EL (cell line): ENCODE measurements at places on chromosomes 6 and 20.

DNA sequence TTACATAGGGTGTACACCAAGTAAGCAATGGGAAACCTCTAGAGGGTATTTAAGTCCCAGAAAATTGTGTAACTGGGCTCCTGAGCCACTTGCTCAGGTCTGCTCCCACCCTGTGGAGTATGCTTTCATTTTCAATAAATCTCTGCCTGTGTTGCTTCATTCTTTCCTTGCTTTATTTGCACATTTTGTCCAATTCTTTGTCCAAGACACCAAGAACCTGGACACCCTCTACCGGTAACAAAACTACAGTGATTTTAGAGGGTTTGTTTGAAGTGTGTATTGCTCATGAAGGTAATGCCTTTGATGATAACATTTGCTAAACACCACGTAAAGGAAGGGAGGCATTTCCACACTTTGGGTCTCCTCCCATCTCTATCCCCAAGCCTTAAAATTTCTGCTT lies 46.2 kb downstream of the MYB start:
- DNase-seq: no peak

- no peak for DNase-seq
Measured at GRCh38 chr6:112441607-112442006, 94.5 kb downstream of the RFPL4B start.

GRCh38 chr20:38447931-38448675 lies 13.0 kb upstream of the SNHG17 start:
- DNase-seq: no peak

DNA sequence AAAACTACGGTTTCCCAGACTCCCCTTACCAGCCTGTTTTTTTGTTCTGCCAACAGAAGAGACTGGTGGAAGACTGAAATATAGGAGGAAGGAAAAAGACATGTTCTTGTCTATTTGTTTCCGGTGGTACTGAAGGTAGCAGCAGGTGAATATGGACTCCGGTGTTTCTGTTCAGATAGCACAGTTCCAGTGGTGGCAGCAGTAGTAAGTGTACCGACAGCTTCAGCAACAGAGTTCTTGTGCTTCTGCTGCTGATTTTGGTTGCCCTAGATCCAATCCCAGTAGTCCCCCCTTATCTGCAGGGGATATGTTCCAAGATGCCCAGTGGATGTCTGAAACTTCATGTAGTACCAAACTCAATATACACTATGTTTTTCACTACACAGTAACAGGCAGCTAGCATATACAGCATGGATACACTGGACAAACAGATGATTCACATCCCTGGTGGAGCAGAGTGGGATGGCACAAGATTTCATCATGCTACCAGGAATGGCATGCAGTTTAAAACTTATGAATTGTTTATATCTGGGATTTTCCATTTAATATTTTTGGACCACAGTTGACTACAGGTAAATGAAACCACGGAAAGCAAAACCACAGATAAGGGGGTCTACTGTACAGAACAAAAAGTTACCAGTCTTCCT lies 301.8 kb downstream of the BTBD9 start:
- DNase-seq: peak; percentile 78

- DNase-seq: peak; percentile 32
Measured at GRCh38 chr6:122322824-122323223, 76.6 kb upstream of the HSF2 start.

DNA sequence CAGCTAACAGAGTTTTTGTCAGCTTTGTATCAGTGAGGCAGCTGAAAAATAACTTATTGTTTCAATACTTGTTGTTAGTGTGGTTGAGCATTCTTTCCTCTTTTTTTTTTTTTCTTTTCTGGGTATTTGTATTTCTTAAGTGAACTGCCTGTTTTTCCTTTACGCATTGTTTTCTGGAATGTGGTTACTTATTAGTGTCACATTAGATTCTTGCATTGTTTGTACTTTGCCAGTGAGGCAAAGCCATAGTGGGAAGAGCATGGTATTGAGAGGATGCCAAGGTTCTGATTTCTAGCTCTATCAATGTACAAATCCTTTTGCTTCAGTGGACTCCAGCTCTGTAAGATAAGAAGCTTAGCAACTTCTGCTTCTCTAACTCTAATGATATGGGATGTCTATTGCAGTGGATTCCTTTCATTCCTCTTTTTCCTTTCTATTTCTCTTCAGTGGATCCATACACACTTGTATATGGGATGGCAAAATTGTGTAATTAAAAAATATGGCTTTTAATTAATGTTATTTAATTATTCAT lies 3.9 kb downstream of the CDKAL1 start:
- DNase-seq: no peak

GRCh38 chr6:40509716-40510260 lies 77.4 kb downstream of the LRFN2 start:
- no peak for DNase-seq

GRCh38 chr20:53943522-53944291 lies 126.7 kb downstream of the BCAS1 start:
- peak; percentile 53 for DNase-seq

DNA sequence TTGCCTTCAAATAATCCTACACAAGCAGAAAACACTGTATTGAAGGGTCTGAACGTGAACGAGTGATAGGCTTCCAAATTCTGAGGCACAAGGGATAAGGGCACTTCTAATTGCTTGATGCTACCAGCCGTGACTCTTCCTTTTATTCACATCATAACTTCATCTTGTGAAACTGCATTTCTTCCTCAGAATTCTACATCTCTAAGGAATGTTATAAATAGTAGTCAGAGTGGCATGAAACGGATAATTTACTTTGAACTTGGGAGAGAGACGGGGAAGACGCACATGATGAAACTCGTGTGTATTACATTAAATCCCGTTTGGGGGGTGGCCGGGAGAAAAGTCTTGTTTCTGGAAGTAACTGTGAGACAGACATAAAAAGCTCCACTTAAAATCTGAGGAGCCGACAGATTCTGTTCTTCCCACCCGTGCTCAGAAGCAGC lies 754 bp downstream of the HDDC2 start:
- peak; percentile 12 for DNase-seq

GRCh38 chr6:53070806-53071205 lies 5.6 kb downstream of the FBXO9 start:
- no peak for DNase-seq

DNA sequence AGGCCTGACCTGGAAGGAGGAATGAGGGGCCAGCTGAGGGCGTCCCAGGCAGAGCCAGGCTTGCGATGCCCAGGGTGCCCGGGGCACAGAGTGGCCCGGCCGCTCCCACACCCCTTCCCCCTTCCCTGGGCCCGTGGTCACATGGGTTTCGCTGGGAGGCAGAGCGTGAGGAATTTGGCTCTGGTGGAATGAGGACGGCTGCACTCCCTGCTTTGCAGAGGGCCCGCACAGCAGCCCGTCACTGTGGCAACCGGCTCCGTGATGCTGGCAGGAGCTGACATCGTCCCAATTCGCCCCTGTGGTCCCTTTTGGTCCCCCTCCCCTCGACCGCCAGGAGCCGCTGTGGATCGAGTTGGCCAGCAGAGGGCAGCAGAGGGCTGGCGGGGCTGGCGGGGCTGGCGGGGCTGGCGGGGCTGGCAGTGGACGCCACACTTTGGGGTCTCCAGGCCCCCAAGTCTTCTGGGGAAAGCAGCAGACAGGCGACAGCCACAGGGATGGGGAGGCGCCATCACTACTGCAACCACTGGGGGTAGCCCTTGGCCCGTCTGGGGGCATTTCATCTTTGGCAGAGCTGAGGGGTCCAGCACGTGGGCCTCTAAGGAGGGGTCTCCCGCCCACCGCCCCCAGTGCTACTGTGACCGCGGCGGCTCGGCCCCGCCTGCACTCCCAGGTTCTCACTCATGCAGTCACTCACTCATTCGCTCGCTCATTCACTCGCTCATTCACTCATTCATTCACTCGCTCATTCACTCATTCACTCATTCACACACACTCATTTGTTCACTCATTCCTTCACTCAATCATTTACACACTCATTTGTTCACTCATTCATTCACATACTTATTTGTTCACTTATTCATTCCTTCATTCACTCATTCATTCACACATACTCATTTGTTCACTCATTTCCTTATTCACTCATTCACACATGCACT lies 49.7 kb upstream of the BHLHE23 start:
- DNase-seq: no peak
